ENCODE measurements at places on chromosomes 2 and 18. TPM values are rescaled to one million over a fixed set of nuclear protein-coding genes. Genes with fewer than 3 reads are reported as not detected.

The PMS1 gene
- total RNA-seq: 10.6 TPM

DNA sequence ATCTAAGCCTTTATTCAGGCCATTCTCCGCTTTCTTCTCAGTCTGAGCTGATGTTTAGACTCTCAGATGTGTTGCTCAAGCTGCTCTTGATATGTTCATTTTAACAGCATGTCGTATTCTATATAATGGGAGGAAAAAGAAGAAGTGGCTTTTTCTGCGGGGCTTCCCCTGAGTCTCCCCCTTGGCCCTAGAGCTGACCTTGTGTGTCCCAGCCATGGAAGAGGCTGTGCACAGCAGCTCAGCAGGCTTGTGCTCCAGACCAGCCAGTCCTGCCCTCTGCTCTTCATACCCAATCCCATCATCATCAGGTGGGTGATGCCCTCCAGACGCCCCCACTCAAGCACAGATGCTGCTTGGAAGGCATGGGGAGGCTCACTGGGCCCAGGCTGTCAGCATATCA, 155.1 kb upstream of the CELF4 start:
- H3K4me1 ChIP-seq: no peaks in the 10 kb centered on the region
- H3K36me3 ChIP-seq: no peaks in the 10 kb centered on the region
- no peaks in the 10 kb centered on the region for H3K27me3 ChIP-seq
- DNase-seq: no peak
- H3K27ac ChIP-seq: no peak overlapping the region
- H3K4me3 ChIP-seq: no peak overlapping the region

The ELOA2 gene
- total RNA-seq: not detected

- H3K27ac ChIP-seq: no peak overlapping the region
- no peaks in the 10 kb centered on the region for H3K4me1 ChIP-seq
- H3K36me3 ChIP-seq: no peaks in the 10 kb centered on the region
- no peak overlapping the region for H3K4me3 ChIP-seq
Observed at GRCh38 chr2:10520154-10520553, 72.0 kb upstream of the ODC1 start.

The MEMO1 gene
- 33.6 TPM for total RNA-seq

GRCh38 chr2:237497838-237498186, 10.8 kb downstream of the MLPH start:
- H3K36me3 ChIP-seq: peaks cover 14% of the 10 kb centered on the region
- no peak overlapping the region for H3K27ac ChIP-seq
- H3K27me3 ChIP-seq: no peaks in the 10 kb centered on the region
- H3K4me3 ChIP-seq: no peak overlapping the region
- H3K4me1 ChIP-seq: peaks cover 23% of the 10 kb centered on the region
- peak; percentile 47 for DNase-seq

- no peaks in the 10 kb centered on the region for H3K36me3 ChIP-seq
- no peak overlapping the region for H3K4me3 ChIP-seq
- H3K27ac ChIP-seq: peak overlapping the region; percentile 39
- DNase-seq: peak; percentile 80
- peaks cover 6% of the 10 kb centered on the region for H3K4me1 ChIP-seq
Observed at GRCh38 chr2:25098670-25099486, 57.0 kb downstream of the EFR3B start.

DNA sequence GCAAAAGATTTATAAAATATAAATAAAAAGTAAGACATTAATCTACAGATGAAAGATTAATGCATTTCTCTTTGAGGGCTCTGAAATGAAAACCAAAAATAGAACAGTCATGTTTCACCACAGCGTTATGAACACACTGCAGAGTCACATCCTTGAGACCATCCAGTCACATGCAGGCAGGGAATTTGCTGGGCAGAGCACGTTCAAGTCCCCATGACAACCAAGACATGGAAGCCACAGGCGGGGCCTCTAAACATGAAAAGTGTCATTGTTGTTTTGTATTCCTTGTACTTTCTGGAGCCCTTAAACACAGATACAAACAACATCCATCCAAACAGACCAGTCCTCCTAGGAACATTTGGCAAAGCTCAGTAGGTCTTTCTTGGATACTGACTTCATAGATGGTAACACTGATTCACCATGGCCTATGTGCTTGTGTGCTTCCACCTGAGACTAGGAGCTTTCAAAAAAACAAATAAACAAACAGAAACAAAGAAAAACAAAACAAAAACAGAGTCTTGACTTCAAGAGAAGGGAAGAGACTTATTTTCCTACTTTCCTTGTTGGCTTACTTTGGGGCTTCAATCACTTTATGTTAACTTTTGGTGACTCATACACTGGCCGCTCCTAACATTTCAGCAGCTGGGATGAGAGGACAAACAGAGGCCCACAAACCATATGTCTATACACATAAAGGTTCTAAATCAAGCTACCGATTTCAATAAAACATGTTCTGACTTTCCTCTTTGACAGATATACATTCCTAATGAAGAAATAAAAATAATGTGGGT, 99.5 kb upstream of the CCDC85A start:
- no peaks in the 10 kb centered on the region for H3K27me3 ChIP-seq
- H3K4me1 ChIP-seq: no peaks in the 10 kb centered on the region
- H3K36me3 ChIP-seq: no peaks in the 10 kb centered on the region
- no peak overlapping the region for H3K4me3 ChIP-seq

DNA sequence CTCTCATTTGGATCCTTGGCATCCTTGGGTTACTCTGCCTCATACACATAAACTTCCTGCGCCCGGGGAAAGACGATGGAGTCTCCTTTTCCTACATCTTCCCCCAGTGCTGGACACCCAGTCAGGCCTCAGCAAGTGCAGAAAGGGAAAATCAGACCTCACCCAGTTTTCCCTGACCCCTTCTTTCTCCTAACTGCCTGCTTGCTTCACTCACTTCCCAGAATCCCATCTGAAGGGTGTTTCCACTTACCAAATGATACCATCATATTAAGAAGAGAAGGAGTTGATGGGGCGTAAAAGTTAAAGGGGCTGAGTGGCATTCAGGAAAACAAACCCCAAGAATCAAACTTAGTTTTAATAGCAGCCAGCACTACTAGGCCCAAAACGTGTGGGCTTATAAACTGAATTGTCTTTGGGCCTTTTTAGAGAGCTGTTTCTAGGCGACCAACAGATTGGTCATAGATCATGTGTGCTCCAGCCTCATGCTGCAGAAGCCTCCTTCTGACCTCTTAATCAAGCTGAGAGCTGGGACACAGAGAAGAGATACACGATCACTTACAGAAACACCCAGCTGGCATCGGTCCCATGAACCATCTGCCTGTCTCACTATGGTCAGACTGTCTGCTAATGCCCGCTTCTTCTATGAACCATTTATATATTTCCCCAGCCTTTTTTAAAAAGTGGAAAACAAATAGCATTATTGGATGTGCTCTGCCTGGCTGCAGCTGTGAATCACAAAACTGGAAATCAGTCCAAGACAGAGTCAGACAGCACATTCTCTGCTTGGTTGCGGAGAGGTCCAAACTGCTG, 165.7 kb upstream of the SLC14A2 start:
- no peak overlapping the region for H3K27ac ChIP-seq
- H3K4me1 ChIP-seq: no peaks in the 10 kb centered on the region

The POMC gene
- total RNA-seq: not detected

The VSNL1 gene
- 0.28 TPM for total RNA-seq

GRCh38 chr2:239312741-239313667, 87.8 kb downstream of the HDAC4 start:
- no peak overlapping the region for H3K4me3 ChIP-seq
- no peak for DNase-seq
- peaks cover 25% of the 10 kb centered on the region for H3K4me1 ChIP-seq
- H3K27me3 ChIP-seq: no peaks in the 10 kb centered on the region
- no peak overlapping the region for H3K27ac ChIP-seq
- H3K36me3 ChIP-seq: peaks cover 9% of the 10 kb centered on the region

DNA sequence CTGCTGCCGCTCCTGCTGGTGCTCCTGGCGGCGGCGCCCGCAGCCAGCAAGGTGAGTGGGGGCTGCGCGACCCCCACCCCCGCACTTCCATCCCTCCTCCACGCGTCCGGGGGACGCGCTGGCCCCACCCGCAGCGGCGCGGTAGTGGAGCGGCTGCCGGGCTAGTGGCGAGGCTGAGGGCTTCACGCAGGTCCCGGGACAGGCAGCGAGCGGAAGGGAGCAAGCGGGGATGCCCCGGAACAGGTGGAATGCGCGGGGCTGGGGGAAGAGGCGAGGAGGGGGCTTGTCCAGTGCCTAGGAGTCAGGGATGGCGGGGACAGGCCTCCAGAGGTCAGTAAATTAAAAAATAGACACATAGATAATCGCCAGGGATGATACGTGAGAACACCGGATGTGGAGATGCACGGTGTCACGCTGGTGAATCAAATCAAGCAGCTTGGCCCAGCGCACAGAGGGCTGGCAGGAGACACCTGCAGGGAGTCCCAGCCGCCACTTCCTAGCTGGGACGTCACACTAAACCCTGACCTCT, 403 bp downstream of the COL4A3 start:
- H3K36me3 ChIP-seq: no peaks in the 10 kb centered on the region
- H3K27ac ChIP-seq: no peak overlapping the region
- H3K27me3 ChIP-seq: peaks cover 29% of the 10 kb centered on the region
- H3K4me3 ChIP-seq: no peak overlapping the region
- H3K4me1 ChIP-seq: no peaks in the 10 kb centered on the region
- DNase-seq: no peak

DNA sequence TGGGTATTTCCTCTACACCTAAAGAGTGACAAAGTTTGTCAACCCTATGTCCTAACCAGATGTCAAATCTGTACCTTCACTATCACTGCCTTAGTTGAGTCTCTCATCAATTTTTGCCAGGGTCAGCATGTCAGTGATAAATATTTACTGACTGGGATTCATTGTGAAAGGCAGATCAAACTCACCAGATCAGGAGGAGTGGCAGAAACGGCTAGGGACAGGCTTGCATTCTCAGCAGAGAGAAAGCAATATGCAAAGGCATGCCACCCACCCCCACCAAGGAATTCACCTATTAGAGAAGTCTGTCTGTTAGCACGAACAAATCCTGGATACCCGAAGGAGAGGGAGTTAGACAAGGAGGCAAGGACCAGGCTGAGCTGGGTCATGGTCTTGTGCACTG, 62.6 kb downstream of the PTPN2 start:
- H3K27me3 ChIP-seq: no peaks in the 10 kb centered on the region
- peaks cover 7% of the 10 kb centered on the region for H3K36me3 ChIP-seq
- H3K4me1 ChIP-seq: peaks cover 4% of the 10 kb centered on the region

DNA sequence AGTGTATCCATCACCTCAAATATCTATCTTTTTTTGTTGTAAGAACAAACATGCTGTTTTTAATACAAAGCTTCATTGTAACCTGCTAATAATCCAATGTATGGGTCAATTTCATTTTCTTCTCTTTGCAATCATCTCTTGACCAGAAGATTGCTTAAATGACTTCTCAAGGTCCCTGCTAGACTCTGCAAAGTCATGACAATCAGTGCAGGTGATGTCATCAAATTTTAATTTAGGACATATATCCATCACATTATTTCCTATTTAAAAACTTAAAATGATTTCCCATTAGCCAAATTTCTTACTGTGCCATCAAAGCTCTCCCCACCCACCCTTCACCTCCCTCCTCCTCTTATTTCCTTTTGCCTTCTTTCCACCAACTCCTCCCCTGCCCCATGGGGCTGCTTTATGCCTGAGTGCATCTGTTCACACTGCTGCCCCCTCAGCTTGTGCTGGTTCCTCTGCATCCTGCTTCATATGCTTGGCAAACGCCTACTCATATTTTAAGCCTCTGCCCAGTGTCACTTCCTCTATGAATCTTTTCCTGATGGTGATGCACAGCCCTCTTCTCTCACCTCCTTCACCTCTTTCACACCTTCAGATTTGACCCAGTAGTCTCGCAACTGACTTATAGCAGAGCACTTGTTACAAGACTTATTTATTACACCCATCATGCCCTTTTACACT, 20.3 kb downstream of the PLEK start:
- peaks cover 64% of the 10 kb centered on the region for H3K27me3 ChIP-seq
- H3K4me1 ChIP-seq: no peaks in the 10 kb centered on the region

DNA sequence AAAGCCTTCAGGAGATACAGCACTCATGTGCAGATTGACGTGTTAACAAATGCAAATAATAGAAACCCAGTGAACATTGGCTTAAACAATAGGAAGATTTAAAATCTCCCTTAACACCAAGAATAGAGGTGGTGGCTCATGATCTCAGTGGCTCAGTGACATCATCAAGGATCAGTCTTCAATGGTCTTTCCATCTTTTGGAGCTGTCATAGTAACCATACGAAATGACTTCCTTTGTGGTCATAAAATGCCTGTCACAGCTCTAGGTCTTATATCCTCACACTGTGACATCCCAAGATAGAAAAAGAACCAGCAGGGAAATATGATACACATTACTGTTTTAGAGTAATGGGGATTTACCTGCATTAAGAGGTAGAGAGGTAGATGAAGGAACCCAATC, 59.6 kb upstream of the ACKR3 start:
- H3K36me3 ChIP-seq: no peaks in the 10 kb centered on the region
- DNase-seq: no peak
- H3K27me3 ChIP-seq: peaks cover 9% of the 10 kb centered on the region

- H3K27me3 ChIP-seq: no peaks in the 10 kb centered on the region
- peak within 1 kb of the TSS; percentile 29 for H3K27ac ChIP-seq
- H3K36me3 ChIP-seq: no peaks in the 10 kb centered on the region
- H3K4me1 ChIP-seq: peaks cover 19% of the 10 kb centered on the region
Observed at GRCh38 chr2:119223521-119224390, at the start of gene STEAP3. TSS of gene STEAP3 (plus strand) at chr2:119223834. CDS start at chr2:119231013, 7,179 bp downstream.

Measured in IMR-90 (cell line).